Retinal pigment epithelial cell (primary cell): ENCODE measurements at places on chromosomes 2 and 18.

DNA sequence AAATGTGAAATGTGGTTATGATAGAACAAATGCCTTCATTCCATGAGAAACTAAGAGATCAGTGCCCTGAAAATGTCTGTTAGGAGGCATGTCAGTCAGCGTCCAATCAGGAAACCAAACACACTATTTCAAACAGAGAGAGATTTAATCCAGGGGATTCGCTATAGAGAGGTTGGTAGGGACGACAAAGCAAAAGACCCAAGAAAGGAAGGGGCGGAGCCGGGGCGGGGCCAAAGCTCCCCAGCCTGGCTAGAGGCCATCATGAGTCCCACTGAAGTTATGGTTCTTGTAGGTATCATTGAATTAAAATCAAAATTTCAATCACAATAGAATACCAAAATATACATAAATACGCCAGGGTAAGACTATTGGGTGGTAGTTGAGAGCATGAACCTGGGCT lies 32.9 kb upstream of the RNF149 start:
- no peak for DNase-seq

DNA sequence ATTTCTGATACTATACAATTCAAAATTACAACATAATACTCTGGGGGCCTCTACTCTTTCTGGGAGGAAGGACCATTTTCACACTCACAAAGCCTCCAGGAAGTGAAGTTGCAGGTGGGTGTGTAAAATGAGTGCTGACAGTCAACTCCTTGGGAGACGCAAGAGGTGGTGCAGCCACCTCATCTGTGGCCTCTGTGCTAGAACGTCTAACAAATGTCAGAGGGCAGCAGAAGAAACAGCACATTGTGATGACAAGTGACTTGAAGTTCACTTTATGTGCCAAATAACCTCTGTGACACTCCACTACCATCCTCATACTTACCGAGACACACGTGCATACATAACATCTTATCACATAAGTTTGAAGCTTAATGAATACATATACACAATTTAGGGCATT lies 10.2 kb downstream of the RNF103 start:
- DNase-seq: no peak

DNA sequence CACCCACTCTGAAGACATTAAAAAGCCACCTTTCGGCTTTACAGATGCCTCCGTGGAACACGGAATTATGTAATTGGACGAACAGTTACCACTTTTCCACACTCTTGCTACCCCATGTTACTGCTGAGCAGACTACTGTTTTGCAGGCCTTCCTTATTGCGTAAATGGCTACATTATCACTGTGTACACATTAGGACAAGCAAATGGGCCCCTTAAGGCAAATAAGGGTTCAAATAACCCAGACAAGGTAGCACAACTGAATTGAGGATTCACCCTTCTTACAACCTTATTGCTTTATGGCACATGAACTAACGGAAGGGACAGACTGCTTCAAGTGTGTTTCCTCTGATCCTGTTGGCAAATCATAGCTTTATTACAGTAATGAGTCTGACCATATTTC lies 832.2 kb upstream of the FANCL start:
- DNase-seq: no peak

- no peak for DNase-seq
These were observed 56.7 kb downstream of the MALT1 start for GRCh38 chr18:58727776-58728500.

- no peak for DNase-seq
These were observed 316.2 kb downstream of the CDH2 start for GRCh38 chr18:27860701-27861107.

DNA sequence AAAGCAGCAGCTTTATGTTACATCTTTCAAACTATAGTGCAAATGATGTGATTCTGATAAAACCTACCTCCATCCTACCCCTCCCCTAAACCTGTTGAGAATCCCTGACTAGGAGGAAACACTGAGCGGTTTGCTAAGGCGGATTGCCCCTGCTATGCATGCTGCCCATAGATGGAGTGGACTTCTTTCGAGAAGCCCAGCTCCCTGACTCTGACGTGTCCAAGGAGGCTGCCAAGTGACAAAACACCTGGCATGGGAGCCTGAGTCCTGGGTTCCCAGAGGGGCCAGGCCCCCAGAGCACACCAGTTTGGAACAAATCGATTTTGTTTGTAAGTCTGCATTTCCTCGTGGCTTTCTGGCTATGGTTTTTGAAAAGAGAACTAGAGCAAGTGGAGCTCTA lies 1.4 kb upstream of the UXS1 start:
- DNase-seq: no peak

DNA sequence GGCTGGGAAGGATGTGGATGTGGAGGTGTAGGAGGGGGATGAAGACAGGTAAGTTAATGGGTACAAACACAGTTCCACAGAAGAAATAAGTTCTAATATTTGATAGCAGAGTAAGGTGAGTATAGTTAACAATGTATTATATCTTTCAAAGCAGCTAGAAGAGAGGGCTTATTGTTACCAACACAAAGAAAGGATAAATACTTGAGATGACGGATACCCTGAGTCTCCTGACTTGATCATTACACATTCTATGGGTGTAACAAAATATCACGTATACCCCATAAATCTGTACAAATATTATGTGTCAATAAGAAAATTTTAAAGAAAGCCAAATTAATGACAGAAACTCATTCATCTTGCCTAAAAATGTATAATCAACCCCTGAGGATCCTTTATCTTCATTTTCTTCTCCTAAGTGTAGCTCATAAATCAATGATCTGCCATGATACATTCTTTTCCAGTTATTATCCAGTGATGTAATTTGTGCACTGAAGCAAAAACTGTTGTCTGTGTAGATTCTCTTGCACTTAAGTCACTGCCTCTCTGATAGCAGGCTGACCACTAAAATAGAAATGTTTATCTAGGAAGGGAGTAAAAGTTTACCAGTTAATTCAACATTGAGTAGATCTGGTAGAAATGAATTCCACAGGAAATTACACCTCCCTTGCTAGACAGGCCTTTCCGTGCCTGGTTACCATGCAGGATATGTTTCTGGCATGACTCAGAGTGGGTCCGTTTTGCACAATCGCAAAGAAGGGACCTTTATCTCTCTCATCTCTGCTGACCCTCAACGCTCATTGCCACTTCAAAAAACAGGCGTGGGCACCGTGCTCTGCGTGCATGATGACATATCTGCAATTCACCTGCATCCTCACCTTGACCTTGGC lies 249.7 kb upstream of the NCKAP5 start:
- DNase-seq: peak; percentile 54

GRCh38 chr2:130795431-130795830 lies 40.1 kb downstream of the AMER3 start:
- DNase-seq: no peak

- no peak for DNase-seq
These were observed 124.4 kb downstream of the TTC27 start for GRCh38 chr2:32752205-32752604.

DNA sequence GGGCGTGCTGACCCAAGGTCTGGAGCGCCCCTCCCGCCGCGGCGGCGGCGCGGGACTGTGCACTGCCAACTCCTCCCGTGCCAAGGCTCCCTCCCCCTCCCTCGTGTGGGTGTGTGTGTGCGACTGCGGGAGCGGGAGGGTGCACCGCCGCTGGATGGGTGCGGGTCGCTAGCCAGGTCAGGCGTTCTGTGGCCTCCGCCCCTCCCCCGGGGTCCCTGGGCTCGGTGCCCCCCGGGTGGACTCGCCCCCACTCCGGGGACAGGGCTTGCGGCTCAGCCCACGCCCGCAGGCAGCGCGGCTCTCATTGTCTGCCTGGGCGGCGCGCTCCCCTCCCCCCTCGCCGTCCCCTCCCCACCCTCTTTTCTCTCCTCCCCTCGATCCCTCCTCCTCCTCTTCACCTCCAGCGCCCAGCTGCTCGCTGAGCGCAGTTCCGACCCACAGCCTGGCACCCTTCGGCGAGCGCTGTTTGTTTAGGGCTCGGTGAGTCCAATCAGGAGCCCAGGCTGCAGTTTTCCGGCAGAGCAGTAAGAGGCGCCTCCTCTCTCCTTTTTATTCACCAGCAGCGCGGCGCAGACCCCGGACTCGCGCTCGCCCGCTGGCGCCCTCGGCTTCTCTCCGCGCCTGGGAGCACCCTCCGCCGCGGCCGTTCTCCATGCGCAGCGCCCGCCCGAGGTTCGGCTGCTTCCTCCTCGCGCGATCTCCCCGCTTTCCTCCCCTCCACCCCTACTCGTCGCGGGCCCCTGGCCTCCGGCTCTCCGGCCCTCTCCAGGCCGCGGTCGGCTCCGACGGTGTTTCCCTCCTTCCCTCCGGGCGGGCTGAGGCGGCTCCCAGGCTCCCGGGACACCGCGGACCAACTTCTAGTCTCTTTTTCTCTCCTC lies at the start of gene GATA6:
TSS of gene GATA6 (plus strand) at position 579 of the 878 bp plus-strand sequence. CDS start 1,556 bp downstream, outside the sequence.
- peak; percentile 77 for DNase-seq

GRCh38 chr18:66560094-66560493 lies 43.8 kb downstream of the CDH19 start:
- DNase-seq: no peak

- DNase-seq: no peak
These were observed 354.9 kb downstream of the PTPRM start for GRCh38 chr18:7921938-7922587.

DNA sequence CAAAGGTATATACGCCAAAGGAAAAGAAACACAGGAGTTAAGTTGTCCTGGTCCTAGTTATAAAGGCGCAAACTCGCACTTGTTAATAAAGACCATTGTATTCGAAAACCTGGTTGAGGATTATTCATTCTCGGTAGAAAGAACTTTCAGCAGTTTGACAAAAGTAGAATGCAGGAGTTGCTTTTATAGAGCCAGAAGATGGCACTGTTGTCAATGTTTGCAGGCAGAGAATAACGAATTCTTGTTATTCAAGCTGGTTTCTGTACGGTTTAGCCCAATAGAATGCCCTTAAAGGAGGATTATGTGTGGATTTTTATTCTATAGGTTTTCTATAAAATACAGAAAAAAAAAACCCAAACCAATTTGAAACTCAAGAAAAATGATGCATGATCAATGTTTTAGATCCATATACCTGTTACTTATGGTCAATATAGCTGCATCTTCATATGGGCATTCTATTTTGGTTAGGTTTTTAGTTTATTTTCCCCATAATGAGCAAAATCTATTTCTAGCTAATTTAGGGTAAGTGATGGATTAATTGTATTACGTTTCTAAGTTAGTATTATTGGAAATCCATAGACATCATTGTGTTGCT lies 510.3 kb downstream of the PLCL1 start:
- DNase-seq: no peak

- DNase-seq: no peak
These were observed 281.8 kb downstream of the GULP1 start for GRCh38 chr2:188573453-188573852.

GRCh38 chr2:9092383-9093282 lies 89.1 kb upstream of the MBOAT2 start:
- no peak for DNase-seq

DNA sequence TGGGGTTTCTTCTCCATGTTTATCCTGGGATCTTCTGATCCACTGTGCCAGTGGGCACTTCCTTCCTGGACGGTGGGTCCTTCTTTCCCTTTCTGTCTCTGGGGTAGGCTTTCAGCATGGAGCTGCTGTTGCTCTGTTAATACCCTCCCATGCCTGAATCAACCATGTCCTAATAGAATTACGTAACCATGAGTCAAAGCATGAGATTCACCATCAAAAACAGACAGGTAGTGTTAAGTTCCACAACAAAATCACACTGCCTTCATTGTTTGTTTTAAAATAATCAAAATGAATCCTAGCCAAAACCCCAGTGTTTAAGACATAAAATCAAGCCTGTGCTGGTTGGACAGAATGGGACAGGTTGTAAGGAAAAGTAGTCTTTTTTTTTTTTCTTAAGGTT lies 37.5 kb downstream of the GNAL start:
- DNase-seq: no peak

- DNase-seq: no peak
These were observed 68.8 kb downstream of the GLI2 start for GRCh38 chr2:120804459-120804858.

DNA sequence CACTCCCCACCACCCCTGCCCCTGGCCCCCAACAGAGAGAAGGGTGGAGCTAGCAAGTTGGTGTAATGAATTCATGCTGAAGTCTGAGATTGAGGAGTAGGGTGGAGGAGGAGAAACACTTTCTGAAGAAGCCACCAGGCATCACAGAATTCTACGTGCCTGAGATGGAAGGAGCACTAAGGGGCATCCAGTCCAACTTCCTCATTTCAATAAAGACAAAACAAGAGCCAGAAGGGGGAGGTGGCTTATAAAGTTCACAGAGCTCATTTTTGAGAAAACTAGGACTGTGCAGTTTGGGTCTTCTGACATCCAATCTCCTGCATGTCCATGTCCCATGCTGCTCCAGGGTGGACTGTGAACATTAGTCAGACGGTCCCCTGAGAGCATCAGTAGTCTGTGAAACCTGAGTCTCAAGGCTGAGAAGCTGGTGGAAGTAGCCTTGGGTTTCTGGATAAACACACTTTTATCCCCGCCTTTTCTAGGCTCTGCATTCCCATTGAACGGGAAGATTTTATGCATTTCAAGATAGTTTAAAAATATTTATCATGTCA lies 77.7 kb downstream of the TRIM43 start:
- DNase-seq: no peak

DNA sequence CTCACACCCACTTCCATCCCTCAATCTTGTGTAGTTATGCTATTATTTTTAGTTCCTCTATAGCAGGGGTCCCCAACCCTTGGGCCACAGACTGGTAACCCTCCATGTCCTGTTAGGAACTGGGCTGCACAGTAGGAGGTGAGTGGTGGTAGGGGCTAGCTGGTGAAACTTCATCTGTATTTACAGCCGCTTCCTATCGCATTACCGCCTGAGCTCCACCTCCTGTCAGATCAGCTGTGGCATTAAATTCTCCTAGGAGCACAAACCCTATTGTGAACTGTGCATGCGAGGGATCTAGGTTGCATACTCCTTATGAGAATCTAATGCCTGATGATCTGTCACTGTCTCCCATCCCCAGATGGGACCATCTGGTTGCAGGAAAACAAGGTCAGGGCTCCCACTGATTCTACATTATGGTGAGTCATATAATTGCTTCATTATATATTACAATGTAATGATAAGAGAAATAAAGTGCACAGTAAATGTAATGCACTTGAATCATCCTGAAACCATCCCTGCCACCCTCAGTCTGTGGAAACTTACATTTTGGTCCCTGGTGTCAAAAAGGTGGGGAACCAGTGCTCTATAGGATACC lies 1.6 kb upstream of the RAB11FIP5 start:
- DNase-seq: no peak

- no peak for DNase-seq
These were observed 1.0 kb upstream of the LDLRAD4 start for GRCh38 chr18:13217466-13217961.

- no peak for DNase-seq
These were observed 113.0 kb downstream of the EFEMP1 start for GRCh38 chr2:55810622-55811020.

- DNase-seq: no peak
These were observed 9.3 kb downstream of the RNF152 start for GRCh38 chr18:61883547-61883946.
